ENCODE measurements at places on chromosomes 11 and 22.

DNA sequence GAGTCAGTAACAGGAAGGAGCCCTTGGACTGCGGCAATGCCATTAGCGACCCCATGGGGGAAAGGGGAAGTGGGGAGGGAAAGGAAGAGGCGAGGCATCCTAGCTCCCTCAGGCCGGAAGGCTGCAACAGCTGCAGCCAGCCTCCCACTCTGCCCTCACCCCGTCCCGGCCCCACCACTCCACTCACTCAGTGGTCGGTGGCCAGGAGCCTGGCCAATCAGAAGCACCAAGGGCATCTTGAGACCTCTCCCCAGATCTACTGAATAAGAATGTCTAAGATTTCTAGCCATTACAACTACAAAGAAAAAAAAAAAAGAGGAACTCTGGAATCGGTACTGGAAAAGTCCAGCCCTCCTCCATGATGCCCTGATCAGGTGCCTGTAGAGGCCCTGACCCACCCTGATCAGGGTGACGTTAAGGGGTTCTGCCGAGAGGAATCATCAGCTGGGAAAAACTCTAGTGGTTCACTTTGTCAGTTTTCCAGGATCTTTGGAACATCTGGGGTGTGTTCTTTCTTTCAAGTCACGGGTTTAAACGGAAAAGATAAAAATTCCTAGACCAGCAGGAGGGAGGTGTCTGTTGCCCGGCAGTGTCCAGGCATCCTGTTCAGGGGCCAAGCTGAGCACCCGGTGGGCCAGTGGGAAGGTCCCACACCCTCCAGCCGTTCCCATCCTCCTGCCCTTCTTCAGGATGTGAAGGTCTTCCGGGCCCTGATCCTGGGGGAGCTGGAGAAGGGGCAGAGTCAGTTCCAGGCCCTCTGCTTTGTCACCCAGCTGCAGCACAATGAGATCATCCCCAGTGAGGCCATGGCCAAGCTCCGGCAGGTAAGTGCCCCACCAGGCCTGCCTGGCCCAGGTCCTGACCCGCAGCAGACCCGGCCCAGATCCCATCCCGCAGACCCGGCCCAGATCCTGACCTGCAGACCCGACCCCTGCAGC lies 14.4 kb downstream of the OAF start:
- no peak for DNase-seq

GRCh38 chr22:50469377-50470305 lies 5.2 kb downstream of the SBF1 start:
- DNase-seq = peak; percentile 89

DNA sequence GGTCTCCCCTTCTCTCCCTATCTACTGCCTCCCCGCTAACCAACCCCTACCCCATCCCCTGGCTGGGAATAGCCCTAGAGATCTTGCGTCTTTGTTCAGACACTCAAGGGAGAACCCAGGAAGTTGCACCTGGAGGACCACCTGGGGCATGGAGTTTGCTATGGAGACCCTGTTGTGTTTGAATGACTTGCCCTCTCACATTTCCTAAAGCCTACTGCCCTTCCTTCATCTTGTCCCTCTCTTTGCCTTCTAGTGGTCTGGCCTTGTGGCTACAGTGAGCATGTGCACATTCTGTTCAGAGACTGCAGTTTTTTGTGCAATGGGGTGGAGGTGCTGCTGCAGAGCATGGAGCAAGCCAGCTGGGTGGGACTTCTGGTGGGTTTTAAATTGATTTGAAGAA lies 42.5 kb downstream of the ZNRF3 start:
- no peak for DNase-seq

DNA sequence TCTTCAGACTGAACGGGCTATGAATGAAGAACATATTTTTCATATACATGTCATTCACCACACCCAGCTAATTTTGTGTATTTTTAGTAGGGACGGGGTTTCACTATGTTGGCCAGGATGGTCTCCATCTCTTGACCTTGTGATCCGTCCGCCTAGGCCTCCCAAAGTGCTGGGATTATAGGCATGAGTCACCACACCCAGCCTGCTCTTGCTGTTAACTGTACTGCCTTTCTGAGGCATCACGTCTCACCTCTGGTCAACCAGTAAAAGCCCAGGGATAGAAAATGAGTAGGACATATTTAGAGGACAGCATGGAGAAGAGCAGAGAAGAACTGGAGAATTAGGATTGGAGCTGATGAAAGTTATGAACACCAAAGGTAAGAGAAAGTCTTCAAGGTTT lies 55.6 kb downstream of the APOL3 start:
- no peak for DNase-seq

DNA sequence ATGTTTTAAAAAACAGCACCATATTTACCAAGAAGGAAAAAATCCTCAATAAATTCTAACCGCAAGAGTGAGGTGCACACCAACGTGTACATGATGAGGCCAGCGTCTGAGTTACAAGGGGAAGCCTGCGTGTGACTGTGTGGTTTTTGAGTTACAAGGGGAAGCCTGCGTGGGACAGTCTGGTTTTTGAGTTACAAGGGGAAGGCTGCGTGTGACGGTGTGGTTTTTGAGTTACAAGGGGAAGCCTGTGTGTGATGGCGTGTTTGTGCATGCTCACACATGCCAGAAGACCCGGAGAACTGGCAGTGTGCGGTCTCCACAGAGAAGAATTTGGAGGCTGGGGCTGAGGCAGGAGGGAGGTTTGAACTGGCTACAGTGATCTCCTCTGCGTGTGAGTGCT lies 1376.4 kb downstream of the TBC1D22A start:
- DNase-seq = no peak

DNA sequence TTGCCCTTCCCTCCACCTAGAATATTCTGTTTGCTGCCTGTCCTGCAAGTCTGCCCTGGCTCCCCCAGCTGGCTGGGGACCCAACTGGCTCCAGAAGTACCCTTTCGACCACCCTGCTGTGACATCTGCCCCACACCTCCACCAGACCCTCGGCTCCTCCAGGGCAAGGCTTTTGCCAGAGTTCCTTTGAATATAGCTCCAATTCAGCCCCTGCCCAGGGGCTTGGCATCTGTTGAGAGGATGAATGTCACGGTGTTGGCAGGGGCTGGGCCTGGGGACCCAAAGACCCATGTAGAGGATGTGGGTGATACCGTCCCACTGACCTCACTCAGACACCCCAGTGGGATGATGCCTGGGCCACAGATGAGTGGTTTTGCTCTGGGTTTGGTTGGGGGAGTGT lies 4.0 kb downstream of the NLRP6 start:
- DNase-seq = no peak

GRCh38 chr11:120180551-120181232 lies 30.1 kb upstream of the OAF start:
- no peak for DNase-seq

- no peak for DNase-seq
These were observed 20.2 kb upstream of the PRDM10 start for GRCh38 chr11:130022799-130023198.

DNA sequence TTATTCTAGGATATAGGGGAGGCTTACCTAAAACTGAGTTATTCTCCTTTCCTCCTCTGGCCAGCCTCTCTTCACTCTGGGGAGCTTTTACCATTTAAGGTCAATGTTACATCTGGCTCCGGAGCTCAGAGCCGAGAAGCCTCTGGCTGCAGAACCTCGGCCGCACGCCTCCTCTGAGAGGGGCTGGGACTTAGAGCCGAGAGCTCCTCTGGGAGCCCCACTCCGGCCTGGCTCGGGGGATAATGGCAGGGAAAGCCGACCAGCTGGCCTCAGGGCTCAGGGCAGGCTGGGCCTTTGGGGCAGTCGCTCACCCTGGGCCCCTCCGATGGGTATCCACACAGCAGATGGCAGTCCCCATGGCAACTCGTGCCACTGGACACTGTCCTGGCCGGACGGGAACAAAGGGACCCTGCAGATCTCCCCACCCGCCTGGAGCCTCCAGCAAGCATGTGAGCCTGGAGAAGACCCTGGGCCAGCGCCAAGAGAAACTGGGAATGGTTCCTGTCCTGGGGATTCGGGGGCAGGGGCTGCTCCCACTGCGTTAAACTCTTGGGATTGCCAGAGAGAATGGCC lies at the start of gene IRAG1:
IRAG1 (minus strand) TSS at position 247 of the 573 bp plus-strand sequence; CDS start at position 94, 153 bp downstream.
- DNase-seq = no peak

GRCh38 chr11:61682906-61683675 lies 2.9 kb downstream of the DAGLA start:
- DNase-seq = no peak

DNA sequence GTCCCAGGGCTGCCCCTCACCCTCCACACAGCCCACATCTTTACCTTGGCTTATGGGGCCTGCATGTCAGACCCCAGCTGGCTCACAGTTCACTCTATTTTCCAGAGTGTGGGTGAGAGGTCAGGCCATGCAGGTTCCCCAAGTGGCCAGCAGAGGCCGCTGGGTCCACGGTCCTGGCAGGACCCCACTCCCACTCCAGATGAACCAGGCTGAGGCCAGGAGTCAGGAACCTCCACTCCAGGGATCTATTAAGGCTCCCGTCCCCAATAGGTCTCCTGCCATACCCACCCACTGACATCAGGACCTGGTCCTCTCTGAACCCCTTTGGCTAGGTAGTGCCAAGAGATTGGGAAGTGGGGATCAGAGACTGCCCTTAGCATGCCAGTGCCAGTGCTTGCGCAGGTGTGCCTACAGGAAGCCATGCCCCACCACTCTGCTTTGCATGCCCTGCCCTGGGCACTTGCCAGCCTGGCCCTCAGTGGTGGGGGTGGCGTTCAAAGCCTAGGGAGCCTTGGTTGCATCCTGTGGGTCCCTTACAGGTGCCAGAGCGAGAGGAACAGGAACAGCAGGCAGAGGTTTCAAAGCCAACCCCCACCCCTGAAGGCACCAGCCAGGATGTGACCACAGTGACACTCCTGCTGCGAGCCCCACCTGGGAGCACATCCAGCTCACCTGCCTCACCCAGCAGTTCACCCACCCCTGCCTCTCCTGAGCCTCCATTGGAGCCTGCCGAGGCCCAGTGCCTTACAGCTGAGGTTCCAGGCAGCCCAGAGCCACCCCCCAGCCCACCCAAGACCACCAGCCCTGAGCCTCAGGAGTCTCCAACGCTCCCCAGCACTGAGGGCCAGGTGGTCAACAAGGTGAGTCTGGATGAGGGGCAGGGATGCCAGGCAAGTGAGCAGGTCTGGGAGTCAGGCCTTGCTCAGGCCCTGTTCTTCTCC lies 8.3 kb downstream of the SMTN start:
- DNase-seq = no peak

DNA sequence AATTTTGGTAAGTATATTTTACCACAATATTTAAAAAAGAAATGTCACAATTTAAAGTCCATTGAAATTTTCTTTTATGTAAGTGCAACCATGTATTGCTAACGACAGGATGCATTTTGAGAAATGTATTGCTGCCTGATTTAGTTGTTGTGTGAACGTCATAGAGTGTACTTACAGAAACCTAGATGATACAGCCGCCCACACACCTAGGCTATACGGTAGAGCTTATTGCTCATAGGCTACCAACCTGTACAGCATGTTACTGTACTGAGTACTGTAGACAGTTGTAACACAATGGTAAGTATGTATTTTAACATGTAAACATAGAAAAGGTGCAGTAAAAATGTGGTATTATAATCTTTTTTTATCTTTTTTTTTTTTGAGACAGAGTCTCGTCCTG lies 48.1 kb downstream of the CBL start:
- peak; percentile 52 for DNase-seq

GRCh38 chr22:32702421-32702820 lies 99.1 kb upstream of the TIMP3 start:
- DNase-seq = no peak

GRCh38 chr11:128291835-128292234 lies 295.5 kb downstream of the ETS1 start:
- no peak for DNase-seq

DNA sequence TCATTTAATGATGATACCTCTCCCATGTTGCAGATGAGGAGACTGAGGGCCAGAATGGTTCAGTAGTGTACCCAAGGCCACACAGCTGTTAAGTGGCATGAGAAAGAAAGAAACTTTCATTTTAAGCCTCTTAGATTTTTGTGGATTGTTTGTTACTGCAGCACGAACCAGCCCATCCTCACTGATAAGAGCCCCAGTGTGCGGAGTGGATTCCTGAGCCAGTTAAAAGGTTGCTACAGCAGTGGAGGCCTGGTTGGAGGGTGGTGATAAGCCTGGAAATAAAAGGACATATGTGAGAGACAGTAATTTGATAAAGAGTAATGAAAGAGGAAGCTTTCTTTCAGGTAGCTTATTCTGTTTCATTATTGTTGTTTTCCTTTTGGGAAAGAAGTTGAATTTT lies 89.0 kb downstream of the ATXN10 start:
- no peak for DNase-seq

- no peak for DNase-seq
These were observed 144.5 kb downstream of the CCDC34 start for GRCh38 chr11:27218421-27219038.

DNA sequence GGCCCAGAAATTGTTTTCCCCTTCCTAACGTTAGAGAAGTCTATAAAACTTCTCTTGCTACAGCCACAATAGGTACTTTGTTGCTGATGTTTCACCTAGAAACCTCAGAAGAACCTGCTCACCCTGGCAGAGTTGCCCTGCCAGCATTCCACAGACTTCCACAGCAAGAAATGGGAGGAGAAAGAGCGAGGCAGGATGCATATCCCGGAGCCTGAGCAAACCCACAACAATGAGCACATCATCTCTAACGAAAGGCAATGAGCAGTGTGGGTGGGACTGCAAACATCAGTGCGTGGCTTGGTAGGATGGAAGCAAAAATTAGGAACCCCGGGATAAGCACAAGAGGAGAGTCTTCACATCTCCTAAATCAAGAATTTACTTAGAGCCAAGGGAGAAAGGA lies 892.3 kb downstream of the OPCML start:
- no peak for DNase-seq

- no peak for DNase-seq
These were observed 93.8 kb upstream of the SESN3 start for GRCh38 chr11:95324826-95325225.

- DNase-seq = no peak
These were observed 5.2 kb upstream of the ZC3H12C start for GRCh38 chr11:110087812-110088534.

DNA sequence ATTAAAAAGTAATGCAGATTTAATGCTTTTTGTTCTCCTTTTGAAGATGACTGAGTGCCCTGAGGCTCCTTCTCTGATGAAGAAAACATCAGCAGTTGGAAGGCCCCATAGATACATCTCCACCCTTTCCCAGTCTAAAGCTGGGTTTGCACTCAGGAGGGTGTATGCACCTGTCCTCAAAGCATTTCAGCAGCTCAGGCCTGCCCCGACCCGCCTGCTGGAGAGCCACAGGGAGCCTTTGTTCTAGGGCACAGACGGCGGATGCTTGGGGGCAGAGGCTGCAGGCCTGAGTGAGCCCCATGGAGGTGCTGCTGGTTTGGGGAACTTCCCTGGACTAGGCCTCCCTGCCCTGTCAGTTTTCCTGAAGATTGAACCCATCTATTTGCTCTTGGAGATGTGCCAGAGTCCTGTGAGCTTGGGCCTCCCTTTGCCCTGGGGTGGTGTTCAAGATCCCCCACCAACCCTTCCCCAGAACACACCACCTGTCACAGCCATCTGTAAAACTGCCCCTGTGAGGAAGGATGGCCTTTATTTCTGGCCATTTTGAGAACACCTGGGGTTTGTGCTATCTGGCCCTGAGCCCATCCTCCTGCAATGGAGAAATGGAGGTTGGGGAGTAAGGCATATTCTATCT lies 160.0 kb downstream of the NAV2 start:
- no peak for DNase-seq
